ENCODE measurements at places on chromosomes 6 and 20.

- no peak for DNase-seq
These were observed 84.4 kb downstream of the BACH2 start for GRCh38 chr6:90212274-90212673.

GRCh38 chr20:48740292-48740649 lies 87.5 kb downstream of the PREX1 start:
- no peak for DNase-seq

- no peak for DNase-seq
These were observed 17.5 kb downstream of the AGPAT4 start for GRCh38 chr6:161256407-161256806.

DNA sequence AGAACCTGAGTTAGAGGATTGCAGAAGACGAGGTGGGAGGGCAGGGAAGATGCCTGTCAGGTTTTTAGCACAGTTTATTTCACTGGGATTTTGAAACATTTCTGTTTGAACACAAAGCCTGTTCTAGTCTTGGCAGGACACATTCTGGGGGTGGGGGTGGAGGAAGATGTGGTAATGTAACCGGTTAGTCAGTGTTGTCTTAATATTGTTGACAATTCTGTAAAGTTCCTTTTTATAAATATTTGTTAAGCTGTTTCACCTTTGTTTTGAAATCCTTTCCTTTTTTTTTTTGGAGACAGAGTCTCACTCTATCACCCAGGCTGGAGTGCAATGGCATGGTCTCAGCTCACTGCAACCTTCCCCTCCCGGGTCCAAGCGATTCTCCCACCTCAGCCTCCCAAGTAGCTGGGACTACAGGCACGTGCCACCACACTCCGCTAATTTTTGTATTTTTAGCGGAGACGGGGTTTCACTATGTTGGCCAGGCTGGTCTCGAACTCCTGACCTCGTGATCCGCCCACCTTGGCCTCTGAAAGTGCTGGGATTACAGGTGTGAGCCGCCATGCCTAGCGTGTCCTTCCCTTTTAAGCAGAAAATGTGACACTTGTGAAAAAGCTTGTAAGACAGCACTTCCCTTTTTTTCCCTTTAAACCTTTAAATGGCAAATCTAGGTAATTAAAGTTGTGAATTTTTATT lies 20.2 kb downstream of the SLC9A8 start:
- no peak for DNase-seq

- DNase-seq: no peak
These were observed 39.1 kb downstream of the VGLL2 start for GRCh38 chr6:117304446-117304845.

DNA sequence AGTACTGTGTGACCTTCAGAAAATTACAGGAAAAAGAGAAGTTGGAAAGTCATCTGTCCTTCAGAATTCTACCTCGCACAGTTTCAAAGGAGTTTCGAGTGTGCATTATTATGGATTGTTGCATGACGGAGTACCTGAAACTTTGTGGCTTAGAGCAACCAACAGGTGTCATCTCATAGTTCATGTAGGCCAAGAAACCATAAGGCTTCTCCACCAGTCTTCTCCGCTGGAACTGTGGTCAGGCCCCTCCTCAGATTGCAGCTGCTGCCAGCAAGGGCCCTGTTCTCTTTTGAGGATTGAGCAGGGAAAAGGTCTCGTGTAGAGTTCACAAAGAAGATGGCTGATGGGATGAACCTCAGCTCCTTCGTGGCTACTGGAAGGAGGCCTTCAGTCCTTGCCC lies 151.2 kb upstream of the THBS2 start:
- DNase-seq: no peak

- DNase-seq: no peak
These were observed 150.8 kb downstream of the OR2B2 start for GRCh38 chr6:27761391-27761790.

DNA sequence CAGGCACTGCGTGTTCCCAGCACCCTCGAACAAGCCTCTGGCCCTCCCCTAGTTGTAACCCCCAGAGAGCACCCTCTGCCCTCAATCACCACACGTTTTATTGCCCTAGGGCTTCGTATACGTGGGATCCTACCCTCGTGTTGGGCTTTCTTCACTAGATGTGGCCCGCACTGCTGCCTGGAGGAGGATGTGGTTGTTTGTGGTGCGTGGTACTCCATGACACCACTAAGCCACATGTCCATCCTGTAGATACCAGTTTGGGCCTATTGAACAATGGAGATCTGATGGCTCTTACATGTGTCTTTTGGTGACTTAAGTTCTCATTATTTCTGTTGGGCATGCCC lies 17.0 kb downstream of the SLC2A4RG start:
- DNase-seq: no peak

- no peak for DNase-seq
These were observed 275.6 kb downstream of the TENT5A start for GRCh38 chr6:81476881-81477280.

DNA sequence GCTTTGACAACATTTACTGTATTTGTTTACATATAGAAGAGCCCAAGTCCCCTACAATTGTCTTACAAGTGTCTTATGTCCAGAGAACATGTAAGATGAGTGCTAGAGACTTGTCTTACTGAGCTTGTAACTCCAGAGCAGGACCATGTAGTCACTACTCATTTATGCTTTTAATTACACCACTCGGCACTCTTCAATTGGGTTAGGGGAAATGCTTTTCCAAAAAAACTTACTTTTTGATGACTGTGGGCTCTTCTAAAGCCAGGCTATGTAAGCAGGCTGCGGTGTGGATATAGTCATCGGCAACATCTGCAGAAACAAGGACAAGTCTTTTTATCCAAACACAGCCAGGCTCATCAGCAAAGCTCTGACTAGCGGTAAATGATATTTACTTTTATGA lies 18.7 kb downstream of the SNX5 start:
- no peak for DNase-seq

DNA sequence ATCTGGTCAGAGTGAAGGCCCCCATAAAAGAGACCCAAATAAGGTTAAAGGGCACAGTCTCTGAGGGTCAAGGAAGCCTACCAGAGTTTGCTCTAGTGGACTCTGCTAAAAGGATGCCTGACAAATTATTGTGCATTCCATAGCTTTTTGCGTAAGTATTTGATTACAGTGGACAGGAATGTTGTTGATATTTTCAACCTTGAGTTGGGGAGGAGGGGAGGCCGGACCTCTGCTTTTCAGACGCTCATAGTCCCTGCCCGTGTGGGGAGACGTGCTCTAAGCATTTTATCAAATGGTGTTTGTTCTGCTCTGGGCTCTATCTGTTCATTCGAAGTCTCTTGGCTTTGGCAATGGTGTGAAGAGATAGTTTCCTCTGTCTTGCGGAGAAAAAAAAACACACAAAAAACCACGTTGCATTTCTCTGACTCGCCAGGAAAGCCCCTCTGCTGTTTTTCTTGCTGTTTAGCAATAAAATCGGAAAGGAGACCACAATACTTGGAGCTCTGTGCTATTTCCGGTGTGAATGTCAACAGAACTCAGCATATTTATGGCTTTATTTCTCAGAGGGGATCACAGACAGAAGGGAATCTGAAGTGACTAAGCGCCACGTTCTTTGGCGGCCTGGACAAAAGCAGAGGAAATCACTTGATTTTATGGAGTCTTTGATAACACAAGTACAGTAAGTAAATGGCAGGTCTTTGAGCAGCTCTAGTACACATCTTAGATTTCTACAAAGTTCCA lies 159.8 kb downstream of the ZFP64 start:
- DNase-seq: no peak

DNA sequence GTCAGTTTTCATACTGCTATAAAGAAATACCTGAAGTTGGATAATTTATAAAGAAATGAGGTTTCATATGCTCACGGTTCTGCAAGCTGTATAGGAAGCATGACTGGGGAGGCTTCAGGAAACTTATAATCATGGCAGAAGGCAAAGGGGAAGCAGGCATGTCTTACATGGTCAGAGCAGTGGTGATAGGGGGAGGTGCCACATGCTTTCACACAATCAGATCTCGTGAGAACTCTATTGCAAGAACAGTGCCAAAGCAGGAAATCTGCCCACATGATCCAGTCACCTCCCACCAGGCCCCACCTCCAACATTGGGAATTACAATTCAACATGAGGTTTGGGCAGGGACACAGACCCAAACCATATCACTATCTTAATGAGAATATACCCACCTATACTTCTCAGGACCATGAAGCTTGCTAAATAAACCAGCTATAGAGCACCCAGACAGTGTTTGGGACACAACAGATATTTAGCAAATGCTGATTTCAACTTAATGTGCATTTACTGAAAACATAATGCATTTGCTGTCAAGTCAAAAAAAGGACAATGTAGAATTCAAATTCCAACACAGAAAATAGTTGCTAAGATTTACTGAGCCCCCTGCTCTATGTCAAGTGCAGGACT lies 63.8 kb downstream of the TNFRSF21 start:
- no peak for DNase-seq

DNA sequence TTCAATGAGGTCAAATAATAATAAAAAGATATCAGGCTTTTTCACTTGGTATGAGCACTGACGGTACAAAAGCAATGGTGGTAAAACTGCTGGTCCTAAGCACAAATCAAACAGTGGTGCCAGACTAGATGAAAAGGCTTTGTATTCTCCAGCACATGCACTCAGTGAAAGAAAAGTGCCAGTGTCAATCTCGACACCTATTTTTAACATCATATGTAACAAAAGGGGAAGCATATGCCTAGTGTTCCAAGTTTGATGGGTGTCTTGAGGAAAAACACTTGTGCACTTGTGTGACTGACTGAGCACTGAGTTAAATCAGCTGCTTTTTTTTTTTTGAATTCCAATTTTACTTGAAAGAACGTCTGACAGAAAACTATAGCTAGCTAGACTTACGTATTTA lies 27.3 kb downstream of the MED23 start:
- no peak for DNase-seq

- DNase-seq: no peak
These were observed 38.0 kb downstream of the CDYL start for GRCh38 chr6:4814212-4814611.

DNA sequence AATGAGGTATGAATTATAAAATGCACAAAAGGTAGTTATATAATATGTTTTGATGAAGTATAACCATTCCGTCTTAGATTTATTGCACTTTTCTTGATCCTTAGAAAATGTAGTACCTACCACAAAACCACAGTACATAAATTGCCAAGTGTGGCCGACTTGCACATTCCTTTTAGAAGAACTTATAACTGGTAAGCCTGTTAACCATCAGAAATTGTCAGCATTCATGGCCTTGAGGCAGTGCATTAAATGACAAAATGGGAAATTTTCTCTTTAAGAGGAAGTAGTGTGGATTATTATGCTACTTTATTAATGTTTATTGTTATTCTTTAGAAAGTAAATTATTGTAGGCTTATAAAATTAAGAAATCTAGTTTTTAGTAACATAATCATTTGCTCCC lies 29.6 kb downstream of the TAB2 start:
- DNase-seq: no peak

DNA sequence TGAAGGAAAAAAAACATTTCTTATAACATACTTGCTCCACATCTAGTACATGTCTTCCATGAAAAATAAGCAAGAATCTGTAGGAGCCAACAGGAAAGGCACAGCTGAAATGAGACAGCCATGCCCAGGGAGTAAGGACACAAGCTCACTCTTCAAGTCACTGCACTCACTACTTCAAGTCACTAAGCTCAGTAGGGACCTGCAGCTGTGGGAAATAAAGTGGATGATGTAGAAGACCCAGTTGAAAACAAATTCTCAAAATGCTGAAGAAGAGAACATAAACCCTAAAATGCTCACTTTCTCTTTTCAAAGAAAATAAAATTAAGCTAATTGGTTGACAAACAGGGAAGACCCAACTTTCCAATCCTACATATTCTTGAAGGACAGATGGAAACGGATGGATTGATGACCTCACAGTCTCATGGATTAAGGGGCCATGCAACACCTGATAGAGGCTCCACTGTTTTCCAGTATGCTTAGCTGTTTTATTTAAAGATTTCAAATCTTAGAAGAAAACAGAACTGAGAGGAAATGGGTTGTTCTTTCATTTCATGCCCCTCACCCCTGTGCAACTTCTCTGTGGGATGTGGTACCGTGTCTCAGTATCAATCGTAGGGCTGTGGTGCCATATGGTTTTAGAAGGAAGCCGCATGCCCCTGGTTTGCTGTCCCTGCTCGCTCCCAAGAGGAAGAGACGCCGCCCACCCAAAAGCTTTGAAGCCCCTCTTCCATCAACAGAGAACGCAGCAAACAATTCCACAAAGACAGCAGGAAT lies 133.3 kb downstream of the WDR27 start:
- no peak for DNase-seq

DNA sequence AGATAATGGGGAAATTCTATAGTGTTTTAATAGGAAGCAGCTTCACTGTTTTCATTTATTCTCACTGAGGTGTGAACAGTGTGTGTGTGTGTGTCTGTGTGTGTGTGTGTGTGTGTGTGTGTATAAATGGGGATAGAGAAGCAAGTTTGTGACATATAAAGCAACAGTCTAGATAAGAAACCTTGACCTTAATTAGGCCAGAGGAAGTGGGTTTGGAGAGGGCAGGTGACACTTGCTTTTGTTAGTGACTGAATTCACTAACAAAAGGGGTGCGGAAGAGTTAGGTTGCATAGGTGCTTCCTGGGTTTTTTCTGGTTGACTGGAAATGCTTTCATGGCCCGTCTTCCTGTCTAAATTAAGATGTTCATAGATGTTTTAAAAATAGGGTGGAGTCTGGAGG lies 515.7 kb upstream of the FLRT3 start:
- DNase-seq: no peak

GRCh38 chr6:32191696-32192607 lies 491 bp downstream of the GPSM3 start:
- no peak for DNase-seq

GRCh38 chr20:46111028-46111835 lies 6.9 kb upstream of the CD40 start:
- DNase-seq: no peak

- no peak for DNase-seq
These were observed 92.2 kb downstream of the GRM4 start for GRCh38 chr6:34053721-34054120.

- DNase-seq: no peak
These were observed 83.2 kb downstream of the SHLD1 start for GRCh38 chr20:5833309-5833941.

DNA sequence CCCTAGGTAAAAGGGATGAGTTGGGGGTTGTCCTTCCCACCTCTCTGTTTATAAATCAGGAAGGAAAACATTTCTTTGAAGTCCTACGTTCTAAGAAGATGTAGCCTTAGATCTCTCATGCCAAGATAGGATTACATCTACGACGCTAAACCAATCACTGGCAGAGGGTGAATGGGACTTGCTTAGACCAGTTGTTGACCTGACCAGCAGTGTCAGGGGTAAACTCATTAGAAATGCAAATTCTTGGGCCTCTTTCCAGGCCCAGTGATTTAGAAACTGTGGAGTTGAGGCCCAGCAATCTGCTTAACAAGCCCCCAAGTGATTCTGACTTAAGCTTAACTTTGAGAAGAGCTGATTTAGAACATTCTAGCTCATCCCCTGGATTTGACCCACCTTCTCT lies 147.1 kb upstream of the THEMIS start:
- DNase-seq: no peak
